Right ventricle myocardium superior (tissue), 1 donor: ENCODE measurements at places on chromosomes 3 and 15. TPM values are rescaled to one million over a fixed set of nuclear protein-coding genes. Genes with fewer than 3 reads are reported as not detected.

GRCh38 chr3:196995646-196996355 lies 27.2 kb upstream of the PIGZ start:
- no peak for DNase-seq

- no peak for DNase-seq
These were observed 21.8 kb upstream of the CLDN16 start for GRCh38 chr3:190366133-190366532.

DNA sequence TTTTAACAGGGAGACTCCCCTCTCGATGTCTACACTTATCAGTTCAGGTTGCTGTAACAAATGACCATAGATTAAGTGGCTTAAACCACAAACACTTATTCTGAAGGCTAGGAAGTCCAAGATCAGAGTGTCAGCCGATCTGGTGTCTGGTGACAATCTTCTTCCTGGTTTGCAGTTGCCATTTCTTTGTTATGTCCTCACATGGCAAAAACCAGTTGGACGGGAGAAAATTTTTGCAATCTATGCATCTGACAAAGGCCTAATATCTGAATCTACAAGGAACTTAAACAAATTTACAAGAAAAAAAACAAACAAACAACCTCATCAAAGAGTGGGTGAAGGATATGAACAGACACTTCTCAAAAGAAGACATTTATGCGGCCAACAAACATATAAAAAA lies 116.9 kb upstream of the FOXB1 start:
- no peak for DNase-seq

The CHDH gene
- total RNA-seq = 9.3 TPM
